SHP77 (cell line): ENCODE measurements at places on chromosomes 11 and 22.

- DNase-seq = no peak
Measured at GRCh38 chr11:114426280-114426679, 13.0 kb upstream of the REXO2 start.

DNA sequence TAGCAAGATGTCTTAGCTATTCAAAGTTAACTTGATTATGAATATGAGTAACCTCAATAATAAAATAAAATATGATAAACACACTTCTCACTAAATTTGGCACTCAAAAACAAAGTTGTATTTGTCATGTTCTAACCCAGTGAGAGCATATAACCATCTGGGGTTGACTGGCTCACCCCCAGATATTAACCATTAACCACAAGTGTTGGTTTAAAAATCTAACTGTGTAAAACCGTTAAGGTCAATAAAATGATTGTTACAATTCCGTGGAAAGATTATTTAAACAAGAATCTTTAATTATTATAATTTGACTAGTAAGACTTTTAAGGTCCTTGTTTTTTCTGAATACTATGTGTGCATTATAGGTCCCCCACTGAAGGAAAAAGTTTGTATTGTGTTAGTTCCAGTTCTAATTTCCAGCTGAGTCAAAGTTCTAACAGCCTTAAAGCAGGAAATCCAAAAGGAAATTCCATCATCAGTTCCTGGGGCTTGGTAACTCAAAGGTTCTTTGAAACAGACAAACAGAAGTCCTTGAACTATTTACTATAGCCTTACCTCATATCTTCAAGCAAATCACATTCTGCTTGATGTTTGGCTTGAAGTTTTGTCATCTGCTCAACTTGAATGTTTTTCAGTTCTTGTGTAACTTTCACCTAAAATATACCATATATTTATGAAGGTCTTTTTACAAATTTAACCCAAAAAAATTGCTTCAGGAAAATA, 2.5 kb downstream of the FCHSD2 start:
- DNase-seq = no peak

DNA sequence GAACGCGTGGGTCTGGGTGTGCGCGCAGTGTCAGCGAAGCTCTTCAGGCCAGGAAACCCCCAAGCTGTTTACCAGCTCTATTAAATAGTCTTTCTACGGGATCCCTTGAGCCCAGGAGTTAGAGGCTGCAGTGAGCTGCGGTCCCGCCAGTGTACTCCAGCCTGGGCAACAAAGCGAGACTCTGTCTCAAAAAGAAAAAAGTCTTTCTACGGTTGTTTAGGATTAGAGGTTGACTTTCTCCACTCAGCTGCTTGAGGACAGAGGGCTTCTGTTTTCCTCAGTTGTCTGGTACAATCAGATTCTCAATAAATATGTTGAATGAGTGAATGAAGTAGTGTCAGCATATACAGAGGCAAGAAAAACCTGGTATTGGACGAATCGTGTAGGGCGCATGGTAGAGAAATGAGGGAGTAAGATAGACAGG, 619 bp downstream of the SART1 start:
- no peak for DNase-seq

DNA sequence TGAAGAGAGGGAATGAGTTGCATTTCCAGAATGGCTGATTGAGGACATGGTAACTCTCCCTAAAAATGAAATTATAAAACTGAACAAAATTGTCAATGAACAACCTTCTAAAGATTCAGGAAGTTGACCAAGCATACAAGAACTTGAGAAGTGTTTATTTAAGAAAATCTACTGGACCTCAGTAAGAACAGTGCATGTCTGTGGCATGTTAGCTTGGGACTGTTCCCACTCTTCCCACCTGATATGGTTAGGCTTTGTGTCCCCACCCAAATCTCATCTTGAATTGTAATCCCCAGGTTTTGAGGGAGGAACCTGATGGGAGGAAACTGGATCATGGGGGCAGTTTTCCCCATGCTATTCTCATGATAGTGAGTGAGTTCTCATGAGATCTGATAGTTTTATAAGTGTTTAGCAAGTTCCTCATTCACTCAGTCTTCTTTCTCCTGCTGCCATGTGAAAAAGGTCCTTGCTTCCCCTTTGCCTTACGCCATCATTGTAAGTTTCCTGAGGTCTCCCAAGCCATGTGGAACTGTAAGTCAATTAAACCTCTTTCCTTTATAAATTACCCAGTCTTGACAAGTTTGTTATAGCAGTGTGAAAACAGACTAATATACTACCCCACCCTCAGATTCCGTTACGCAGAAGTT, 15.4 kb downstream of the MS4A13 start:
- no peak for DNase-seq

GRCh38 chr11:21321072-21321471, 651.7 kb downstream of the NELL1 start:
- no peak for DNase-seq

DNA sequence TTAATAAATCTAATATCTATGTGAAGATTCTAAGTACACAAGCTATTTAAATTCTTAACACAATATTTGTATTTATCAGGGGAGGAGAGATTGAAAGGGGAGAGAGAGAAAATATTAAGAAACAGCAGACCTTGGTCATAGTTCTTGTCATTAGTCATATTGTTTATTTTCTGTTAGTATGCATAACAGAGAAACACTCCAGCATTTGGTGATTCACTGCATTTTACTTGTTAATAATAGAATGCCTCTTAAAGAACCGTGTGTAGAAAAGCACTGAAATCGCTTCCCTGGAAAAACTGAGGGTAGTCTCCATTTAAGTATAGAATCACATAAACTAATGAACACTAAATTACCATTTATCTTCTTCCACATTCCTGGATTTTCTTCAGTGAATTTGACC, 122.7 kb upstream of the TRPC6 start:
- DNase-seq = no peak

GRCh38 chr22:36233796-36234195, 5.5 kb downstream of the APOL2 start:
- DNase-seq = no peak

DNA sequence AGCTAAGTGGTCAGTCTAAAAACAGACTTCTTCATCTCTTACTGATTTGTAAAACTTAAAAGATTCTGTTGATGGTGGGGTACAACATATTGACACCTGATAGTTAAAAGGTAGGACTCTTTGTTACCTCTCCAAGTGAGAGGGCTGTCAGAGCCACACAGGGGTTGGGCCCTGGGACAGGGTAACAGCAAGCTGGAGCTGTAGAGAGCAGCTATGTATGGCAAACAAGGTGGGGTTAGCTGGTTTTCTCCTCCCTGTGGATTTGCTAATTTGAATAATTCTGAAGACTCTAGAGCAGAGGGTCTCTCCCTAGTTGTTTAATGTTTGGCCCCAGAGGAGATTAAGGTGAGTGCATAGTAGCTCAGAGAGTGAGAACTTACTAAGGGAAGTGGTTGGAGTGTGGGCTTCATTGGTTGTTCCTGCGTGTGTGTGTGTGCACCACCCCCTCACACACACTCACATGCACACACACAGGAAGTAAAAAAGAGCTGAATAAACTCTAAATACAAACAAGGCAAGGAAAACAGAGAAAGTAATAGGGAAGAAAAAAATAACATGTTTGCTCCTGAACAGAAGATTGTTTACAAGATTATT, 9.2 kb upstream of the GAS2 start:
- DNase-seq = no peak

GRCh38 chr11:44645827-44646226, 80.4 kb downstream of the CD82 start:
- DNase-seq = no peak

DNA sequence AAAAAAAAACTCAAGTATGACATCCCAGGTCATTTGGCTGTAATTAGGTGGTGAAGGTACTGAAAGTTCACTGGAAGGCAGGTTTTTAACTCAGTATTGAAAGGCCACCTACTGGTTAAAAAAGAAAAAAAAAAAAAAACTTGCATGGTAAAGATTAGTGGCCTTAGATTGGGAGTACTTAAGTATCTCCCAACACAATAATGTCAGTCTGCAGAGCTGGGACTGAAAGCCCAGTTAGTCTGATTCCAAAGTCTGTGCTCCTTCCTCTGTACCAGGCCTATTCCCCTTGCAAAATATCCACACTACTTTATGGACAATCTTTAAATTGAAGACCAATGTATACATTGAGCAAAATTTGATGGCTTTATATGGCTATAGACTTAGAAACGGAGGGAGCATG, 85.5 kb downstream of the NOX4 start:
- DNase-seq = peak; percentile 1

GRCh38 chr22:31952472-31952871, 8.1 kb downstream of the YWHAH start:
- no peak for DNase-seq

GRCh38 chr22:39699631-39700360, 129.2 kb downstream of the CACNA1I start:
- peak; percentile 57 for DNase-seq

DNA sequence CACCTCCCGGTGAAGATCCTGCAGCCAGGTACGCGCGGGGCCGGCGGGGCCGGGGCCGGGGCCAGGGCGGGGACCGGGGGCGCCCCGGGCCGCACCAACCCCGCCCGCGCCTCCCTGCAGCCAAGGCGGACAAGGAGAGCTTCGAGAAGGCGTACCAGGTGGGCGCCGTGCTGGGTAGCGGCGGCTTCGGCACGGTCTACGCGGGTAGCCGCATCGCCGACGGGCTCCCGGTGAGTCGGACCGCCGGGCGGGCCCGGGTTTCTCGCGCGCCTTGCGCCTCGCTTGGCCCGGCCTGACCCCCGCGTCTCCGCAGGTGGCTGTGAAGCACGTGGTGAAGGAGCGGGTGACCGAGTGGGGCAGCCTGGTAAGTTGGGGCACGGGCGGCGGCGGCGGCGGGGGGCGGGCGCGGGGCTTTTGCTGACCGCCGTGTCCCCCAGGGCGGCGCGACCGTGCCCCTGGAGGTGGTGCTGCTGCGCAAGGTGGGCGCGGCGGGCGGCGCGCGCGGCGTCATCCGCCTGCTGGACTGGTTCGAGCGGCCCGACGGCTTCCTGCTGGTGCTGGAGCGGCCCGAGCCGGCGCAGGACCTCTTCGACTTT, 531 bp downstream of the PIM3 start:
- DNase-seq = no peak

DNA sequence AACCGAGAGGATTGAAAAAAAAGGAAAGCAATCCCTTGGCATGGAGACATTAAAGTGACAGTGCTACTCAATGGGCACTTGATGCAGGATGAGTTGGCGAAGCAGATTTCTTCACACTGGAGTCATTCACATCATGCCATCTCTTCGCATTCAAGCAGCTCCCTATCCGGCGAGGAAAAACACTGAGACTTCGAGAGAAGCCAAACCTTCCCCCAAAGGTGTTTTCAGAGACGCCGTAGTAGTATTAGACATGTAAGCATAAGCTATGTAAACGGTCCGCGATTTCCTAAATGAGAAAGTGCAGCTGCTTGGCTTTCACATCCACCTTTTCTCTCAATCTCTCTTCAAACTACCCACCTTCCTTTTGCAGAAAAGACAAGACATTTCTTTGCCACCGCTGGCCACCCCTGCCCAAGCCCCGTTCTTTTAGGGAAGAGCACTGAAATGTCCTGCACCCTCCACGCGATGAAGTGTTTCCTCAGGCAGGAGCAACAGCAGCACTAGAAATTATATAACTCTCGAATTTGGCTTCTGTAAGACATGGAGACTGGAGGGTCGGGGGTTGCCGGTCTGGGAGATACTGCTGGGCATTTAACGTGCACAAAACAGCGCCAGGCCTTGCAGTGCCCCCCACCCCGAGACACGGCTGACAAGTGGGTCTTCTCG, at the start of gene DLG2:
DLG2 (minus strand) TSS at position 13 of the 666 bp plus-strand sequence.
- DNase-seq = no peak

DNA sequence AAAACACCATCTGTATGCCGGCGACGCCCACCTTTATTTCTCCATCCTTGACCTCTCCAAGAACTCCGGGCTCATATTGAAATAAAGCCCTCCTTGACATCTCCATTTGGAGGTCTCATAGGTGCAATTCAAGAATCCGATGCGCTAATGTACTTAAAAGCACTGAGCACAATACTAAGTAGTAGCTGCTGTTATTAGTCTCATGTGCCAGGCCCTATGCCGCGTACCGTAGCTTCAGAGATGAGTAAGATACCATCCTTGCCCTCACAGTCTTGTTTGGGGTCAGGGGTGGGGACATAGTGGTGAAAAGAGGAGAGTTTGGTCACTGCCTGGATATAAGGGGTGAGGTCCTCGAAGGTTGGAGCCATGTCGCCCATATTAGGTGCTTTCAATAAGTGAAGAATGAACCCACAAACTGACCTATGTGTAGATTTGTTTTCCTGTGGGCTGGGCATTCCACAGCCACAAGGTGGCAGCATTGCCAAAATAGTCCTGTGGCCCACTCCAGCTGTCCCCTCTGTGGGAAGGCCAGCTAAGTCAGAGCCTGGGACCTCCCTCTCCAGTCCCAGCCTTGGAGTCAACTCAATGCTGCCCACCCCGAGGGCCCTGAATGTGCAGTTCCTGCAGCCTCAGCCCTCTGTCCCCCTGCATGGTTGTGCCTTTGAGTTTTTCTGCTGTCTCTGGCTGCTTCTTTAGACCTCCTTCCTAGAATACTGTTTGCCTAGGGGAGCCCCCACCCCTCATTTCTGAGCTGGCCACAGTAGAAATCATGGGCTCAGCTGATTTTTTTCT, 6.5 kb downstream of the DCPS start:
- peak; percentile 62 for DNase-seq

GRCh38 chr11:59787816-59788215, 22.8 kb downstream of the MRPL16 start:
- no peak for DNase-seq

GRCh38 chr11:17855531-17856290, 121.1 kb downstream of the KCNC1 start:
- DNase-seq = no peak

DNA sequence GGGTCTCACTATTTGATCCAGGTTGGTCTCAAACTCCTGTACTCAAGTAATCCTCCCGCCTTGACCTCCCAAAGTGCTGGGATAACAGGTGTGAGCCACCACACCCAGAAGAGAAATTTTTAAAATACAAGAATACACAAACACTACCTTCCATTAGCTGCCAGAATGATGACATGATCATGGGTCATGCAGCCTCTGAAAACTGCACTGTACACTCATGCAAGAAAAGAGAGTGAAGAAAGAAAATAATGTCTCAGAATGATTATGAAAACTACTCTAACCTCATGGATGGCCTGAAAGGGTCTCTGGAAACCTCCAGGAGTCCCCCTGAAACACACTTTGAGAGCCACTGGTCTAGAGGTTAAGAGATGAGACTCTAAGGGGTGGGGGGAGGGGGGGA, 18.8 kb downstream of the VPS37C start:
- DNase-seq = no peak

DNA sequence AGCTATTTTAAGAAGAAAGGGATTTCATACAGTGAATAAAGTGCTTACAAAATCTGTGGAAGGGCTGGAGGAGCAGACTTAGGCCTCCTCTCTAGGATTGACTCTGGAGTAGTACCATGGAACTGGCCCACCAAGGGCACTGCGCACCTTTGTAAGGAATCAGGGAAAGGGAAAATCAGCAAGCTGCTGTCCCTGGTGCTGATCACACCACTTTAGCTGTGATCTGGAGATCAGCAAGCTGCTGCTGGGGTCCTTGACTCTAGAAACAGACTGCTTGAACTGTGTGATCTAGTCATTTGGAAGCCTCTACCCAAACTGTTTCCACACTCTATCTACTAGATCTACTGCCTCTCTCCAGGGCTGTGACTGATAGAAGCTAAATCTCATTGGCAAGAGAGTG, 18.4 kb upstream of the TECTA start:
- DNase-seq = no peak

GRCh38 chr11:105793092-105793491, 183.2 kb downstream of the GRIA4 start:
- no peak for DNase-seq

GRCh38 chr11:15941206-15941770, 415.1 kb downstream of the SOX6 start:
- no peak for DNase-seq

- DNase-seq = no peak
Measured at GRCh38 chr11:93567401-93567895, 24.3 kb upstream of the SMCO4 start.
